Fibroblast of lung (primary cell): ENCODE measurements at places on chromosomes 4 and X. TPM values are rescaled to one million over a fixed set of nuclear protein-coding genes. Genes with fewer than 3 reads are reported as not detected.

- H3K36me3 ChIP-seq = no peaks in the 10 kb centered on the region
- H3K27ac ChIP-seq = no peak overlapping the region
- DNase-seq = no peak
- H3K4me1 ChIP-seq = no peaks in the 10 kb centered on the region
- no peak overlapping the region for H3K4me3 ChIP-seq
These were observed 758.5 kb downstream of the ADGRL3 start for GRCh38 chr4:61958591-61958990.

Gene TEX11
- polyA plus RNA-seq = not detected in 2 replicates

Gene NPY2R
- not detected in 2 replicates for polyA plus RNA-seq

Gene EBP
- 61.0 and 68.2 TPM in 2 replicates for polyA plus RNA-seq

DNA sequence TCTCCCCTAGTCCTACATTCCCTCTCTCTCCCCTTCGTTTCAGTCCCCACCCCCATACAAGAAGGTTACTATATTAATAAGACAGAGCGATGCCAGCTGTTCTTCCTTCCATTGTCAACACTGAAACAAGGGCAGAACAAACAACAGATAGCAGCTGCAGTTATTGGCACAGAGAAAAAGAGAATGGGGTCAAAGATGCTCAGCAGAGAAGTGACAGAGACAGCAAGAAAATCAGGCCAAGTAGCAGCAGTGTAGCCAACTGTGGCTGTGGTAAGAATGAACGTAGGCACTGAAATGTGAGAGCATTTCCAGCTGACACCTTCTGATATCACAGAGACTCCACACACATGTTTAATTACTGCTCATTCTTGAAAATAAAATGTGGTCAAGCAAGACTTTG is 641.8 kb downstream of the FSTL5 start:
- no peaks in the 10 kb centered on the region for H3K36me3 ChIP-seq
- DNase-seq = peak; percentile 12
- no peaks in the 10 kb centered on the region for H3K4me1 ChIP-seq

Gene ERCC6L
- 1.7 and 6.6 TPM in 2 replicates for polyA plus RNA-seq

Gene PFKFB1
- polyA plus RNA-seq = 0.10 TPM in 1 of 2 replicates, not detected in the other

GRCh38 chrX:22135994-22136684 is 104.0 kb downstream of the PHEX start:
- H3K27me3 ChIP-seq = no peaks in the 10 kb centered on the region
- DNase-seq = peak; percentile 84
- peak overlapping the region; percentile 10 for H3K4me3 ChIP-seq
- H3K36me3 ChIP-seq = no peaks in the 10 kb centered on the region
- H3K27ac ChIP-seq = peak overlapping the region; percentile 43
- H3K4me1 ChIP-seq = peaks cover 13% of the 10 kb centered on the region

DNA sequence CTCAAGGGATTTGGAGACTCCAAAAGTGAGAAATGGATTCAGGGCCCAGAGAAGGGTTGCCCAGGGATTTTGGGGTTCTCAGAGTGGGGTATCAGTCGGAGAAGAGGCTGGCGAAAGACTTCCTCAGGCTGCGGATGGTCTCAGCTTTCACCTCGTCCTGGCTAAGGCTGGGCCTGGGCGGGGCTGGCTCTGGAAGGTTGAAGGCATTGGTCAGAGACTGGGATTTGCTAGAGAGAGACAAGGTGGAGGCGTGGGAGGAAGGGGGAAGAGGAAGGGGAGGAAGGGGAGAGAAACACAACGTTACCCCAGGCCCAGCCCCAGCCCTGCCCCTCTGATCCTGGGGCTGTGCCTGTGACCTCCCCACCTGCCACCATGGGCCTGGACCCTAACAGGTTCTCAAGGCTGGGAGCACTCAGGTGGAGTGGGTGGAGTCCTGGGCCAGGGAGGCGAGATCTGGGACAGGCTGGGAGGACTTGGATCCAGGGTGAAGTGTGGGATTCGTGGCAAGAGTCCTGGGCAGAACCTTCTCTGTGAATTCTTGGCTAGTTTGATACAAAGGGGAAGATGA is 9.4 kb upstream of the TIMP1 start:
- H3K27me3 ChIP-seq = no peaks in the 10 kb centered on the region
- peaks cover 4% of the 10 kb centered on the region for H3K4me1 ChIP-seq
- H3K4me3 ChIP-seq = no peak overlapping the region

GRCh38 chrX:64395568-64395929 is 297 bp upstream of the MTMR8 start:
- no peak for DNase-seq
- no peaks in the 10 kb centered on the region for H3K27me3 ChIP-seq
- H3K27ac ChIP-seq = no peak overlapping the region
- no peak overlapping the region for H3K4me3 ChIP-seq

Gene BEND2
- not detected in 2 replicates for polyA plus RNA-seq

GRCh38 chr4:25575611-25576010 is 80.0 kb upstream of the SLC34A2 start:
- DNase-seq = no peak
- H3K36me3 ChIP-seq = no peaks in the 10 kb centered on the region
- H3K4me3 ChIP-seq = no peak overlapping the region
- H3K27ac ChIP-seq = no peak overlapping the region
- no peaks in the 10 kb centered on the region for H3K4me1 ChIP-seq

DNA sequence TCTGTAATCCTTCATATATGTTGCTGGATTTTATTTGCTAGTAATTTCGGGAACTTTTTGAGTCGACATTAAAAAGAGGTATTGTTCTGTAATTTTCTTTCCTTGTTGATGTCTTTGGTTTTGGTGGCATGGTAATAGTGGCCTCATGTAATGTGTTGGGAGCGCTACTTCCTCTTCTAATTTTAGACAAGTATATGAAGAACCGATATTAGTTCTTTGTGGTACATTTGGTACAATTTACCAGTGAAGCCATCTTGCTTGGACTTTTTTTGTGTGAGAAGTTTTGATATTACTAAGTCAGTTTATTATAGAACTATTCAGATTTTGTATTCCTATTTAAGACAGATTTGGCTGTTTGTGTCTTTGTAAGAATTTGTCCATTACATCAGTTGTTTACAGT is 669.2 kb upstream of the AADAT start:
- H3K27ac ChIP-seq = no peak overlapping the region
- H3K36me3 ChIP-seq = no peaks in the 10 kb centered on the region
- DNase-seq = no peak
- no peaks in the 10 kb centered on the region for H3K4me1 ChIP-seq

Gene HTN3
- polyA plus RNA-seq = not detected in 2 replicates

- H3K36me3 ChIP-seq = peaks cover 8% of the 10 kb centered on the region
- no peak overlapping the region for H3K4me3 ChIP-seq
- no peaks in the 10 kb centered on the region for H3K4me1 ChIP-seq
- H3K27me3 ChIP-seq = no peaks in the 10 kb centered on the region
- H3K27ac ChIP-seq = no peak overlapping the region
These were observed 23.5 kb downstream of the OCIAD1 start for GRCh38 chr4:48854395-48854683.

DNA sequence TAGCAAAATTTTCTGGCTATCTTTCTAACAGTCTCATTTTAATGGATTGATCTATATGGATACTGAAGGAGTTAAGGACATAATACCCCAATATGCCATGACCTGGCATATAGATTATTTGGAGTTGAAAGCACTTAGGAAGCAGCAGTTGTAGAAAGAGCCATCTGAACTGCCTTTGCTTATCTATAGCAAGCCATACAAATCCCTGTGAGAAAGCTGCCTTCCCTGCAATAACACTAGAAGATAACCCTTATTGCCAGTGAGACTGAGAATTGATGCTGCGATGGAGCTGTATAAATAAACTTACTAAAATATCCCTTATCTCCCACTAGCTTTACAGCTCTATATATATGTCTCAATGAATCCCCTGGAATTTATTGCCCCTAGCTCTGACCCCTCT is 346.3 kb downstream of the TECRL start:
- no peak overlapping the region for H3K4me3 ChIP-seq
- no peaks in the 10 kb centered on the region for H3K4me1 ChIP-seq
- no peaks in the 10 kb centered on the region for H3K27me3 ChIP-seq

Gene MAOB
- 3.8 and 21.3 TPM in 2 replicates for polyA plus RNA-seq

Gene PCDH7
- polyA plus RNA-seq = 20.3 and 21.4 TPM in 2 replicates

GRCh38 chr4:123701131-123701575 is 304.6 kb downstream of the SPRY1 start:
- H3K27ac ChIP-seq = peak overlapping the region; percentile 84
- H3K4me3 ChIP-seq = peak overlapping the region; percentile 20
- H3K27me3 ChIP-seq = no peaks in the 10 kb centered on the region
- H3K36me3 ChIP-seq = no peaks in the 10 kb centered on the region

DNA sequence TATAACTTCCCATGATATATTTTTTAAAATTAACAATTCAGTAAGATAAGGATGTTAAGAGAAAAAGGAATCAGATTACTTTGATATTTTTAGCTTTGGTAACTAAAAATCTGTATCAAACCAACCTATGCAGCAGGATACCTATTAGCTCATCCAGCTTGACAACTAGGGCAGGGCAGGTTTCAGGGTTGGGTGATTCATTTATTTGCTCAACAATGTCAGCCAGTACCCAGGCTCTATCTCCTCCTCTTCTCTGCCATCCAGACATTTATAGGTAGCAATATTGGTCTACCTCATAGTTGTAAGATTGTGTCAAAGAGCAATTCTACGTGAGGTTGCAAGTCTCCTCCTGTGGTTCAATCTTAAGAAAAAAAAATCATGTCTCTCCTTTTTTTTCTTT is 421.9 kb downstream of the ANKRD50 start:
- H3K27me3 ChIP-seq = no peaks in the 10 kb centered on the region
- H3K36me3 ChIP-seq = no peaks in the 10 kb centered on the region
- no peak overlapping the region for H3K27ac ChIP-seq
- no peak for DNase-seq
- no peak overlapping the region for H3K4me3 ChIP-seq

Gene DAPP1
- not detected in 2 replicates for polyA plus RNA-seq

Gene CENPE
- 4.1 and 10.1 TPM in 2 replicates for polyA plus RNA-seq

- H3K4me1 ChIP-seq = no peaks in the 10 kb centered on the region
- no peaks in the 10 kb centered on the region for H3K36me3 ChIP-seq
- H3K27ac ChIP-seq = no peak overlapping the region
- DNase-seq = no peak
- H3K27me3 ChIP-seq = no peaks in the 10 kb centered on the region
- H3K4me3 ChIP-seq = no peak overlapping the region
These were observed 12.1 kb downstream of the HEPH start for GRCh38 chrX:66176134-66176533.

- H3K4me3 ChIP-seq = no peak overlapping the region
- H3K27me3 ChIP-seq = no peaks in the 10 kb centered on the region
- H3K36me3 ChIP-seq = no peaks in the 10 kb centered on the region
- DNase-seq = no peak
- H3K27ac ChIP-seq = no peak overlapping the region
These were observed 188.8 kb downstream of the CRLF2 start for GRCh38 chrX:1023676-1024075.

GRCh38 chrX:43733699-43734098 is 77.6 kb downstream of the MAOA start:
- H3K27ac ChIP-seq = no peak overlapping the region
- no peaks in the 10 kb centered on the region for H3K4me1 ChIP-seq
- no peak for DNase-seq
- H3K27me3 ChIP-seq = no peaks in the 10 kb centered on the region

- no peaks in the 10 kb centered on the region for H3K4me1 ChIP-seq
- peak; percentile 3 for DNase-seq
- H3K27ac ChIP-seq = no peak overlapping the region
- H3K27me3 ChIP-seq = no peaks in the 10 kb centered on the region
These were observed 36.3 kb upstream of the GRPR start for GRCh38 chrX:16087076-16087475.

Gene RADX
- polyA plus RNA-seq = 0.37 and 1.9 TPM in 2 replicates

Gene MFAP3L
- 0.45 and 0.49 TPM in 2 replicates for polyA plus RNA-seq

DNA sequence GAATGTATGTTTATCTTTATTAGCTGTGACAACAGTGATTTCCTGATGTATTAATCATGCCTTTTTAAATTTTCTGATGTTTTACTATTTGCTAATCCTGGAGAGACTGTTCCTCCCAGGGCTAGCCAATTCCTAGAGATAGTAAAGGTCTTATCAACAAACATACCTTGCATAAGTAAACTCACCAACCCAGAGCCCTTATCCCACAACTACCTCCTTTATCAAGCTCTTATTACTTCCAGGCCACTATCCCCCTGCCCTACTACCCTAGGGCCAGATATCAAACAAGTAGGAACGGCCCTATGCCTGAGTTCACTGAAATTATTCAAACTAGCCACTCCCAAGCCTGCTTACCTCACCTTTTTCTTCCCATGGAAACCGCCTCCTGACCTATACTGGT is 58.2 kb upstream of the NPNT start:
- no peaks in the 10 kb centered on the region for H3K36me3 ChIP-seq
- H3K27me3 ChIP-seq = no peaks in the 10 kb centered on the region
- H3K4me1 ChIP-seq = no peaks in the 10 kb centered on the region
- no peak for DNase-seq
- H3K27ac ChIP-seq = no peak overlapping the region

DNA sequence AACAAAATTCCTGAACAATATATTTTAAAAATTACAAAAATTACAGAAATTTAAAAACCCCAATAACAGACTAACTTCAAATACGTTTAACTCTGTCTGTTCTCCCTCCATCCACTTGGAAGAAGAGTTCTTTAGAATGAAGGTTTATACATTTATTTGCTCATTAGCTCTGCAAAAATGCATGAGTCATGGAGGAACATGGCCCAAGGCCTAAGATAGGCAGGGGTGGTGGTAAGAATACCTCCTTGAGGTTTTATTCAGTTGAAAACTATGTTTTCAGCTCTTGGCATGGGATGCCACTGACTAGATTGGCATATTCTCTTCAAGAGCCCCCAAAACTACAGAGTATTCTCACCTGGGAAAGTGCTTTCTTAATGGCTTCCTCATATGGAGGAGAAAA is 8.8 kb upstream of the LRRC66 start:
- H3K27ac ChIP-seq = no peak overlapping the region
- H3K36me3 ChIP-seq = peaks cover 4% of the 10 kb centered on the region
- peak; percentile 85 for DNase-seq
- no peaks in the 10 kb centered on the region for H3K4me1 ChIP-seq
- H3K27me3 ChIP-seq = no peaks in the 10 kb centered on the region
- no peak overlapping the region for H3K4me3 ChIP-seq
